WTC11 (cell line): ENCODE measurements at places on chromosomes 2 and 18. TPM values are rescaled to one million over a fixed set of nuclear protein-coding genes. Genes with fewer than 3 reads are reported as not detected.

DNA sequence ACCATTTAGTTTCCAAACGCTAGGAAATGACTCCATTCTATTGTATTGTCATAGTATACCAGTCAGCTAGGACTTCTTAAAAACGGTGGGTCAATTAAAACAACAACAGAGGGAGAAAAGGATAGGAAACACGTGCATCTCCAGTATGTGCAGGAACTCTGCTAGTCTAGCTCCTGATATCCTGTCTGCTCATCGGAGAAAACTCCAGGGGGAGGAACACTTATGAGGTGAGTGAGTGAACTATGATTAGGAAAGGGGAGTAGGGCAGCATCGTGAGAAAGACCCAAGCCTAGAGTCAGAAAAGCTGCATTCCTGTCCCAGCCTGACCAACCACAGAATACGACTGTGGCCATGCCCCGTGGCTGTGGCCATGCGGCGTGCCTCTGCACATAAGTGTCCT lies 34.2 kb downstream of the DTNB start:
- 0 out of 2 replicates have a peak overlapping the region, but pooled peaks have one; percentile 2 for H3K27ac ChIP-seq
- no peak for DNase-seq
- peaks cover 27% of the 10 kb centered on the region for H3K36me3 ChIP-seq
- H3K4me1 ChIP-seq = peaks cover 2% of the 10 kb centered on the region
- H3K27me3 ChIP-seq = no peaks in the 10 kb centered on the region

GRCh38 chr18:63157293-63158011 lies 162.1 kb downstream of the BCL2 start:
- H3K27ac ChIP-seq = no peak overlapping the region
- peaks cover 23% of the 10 kb centered on the region for H3K4me1 ChIP-seq
- H3K4me3 ChIP-seq = no peak overlapping the region
- no peaks in the 10 kb centered on the region for H3K36me3 ChIP-seq

GRCh38 chr2:3151153-3151918 lies 226.3 kb downstream of the EIPR1 start:
- H3K27me3 ChIP-seq = no peaks in the 10 kb centered on the region
- no peak for DNase-seq
- H3K4me1 ChIP-seq = 0 out of 2 replicates have a peak, but pooled peaks cover 3% of the 10 kb centered on the region
- no peak overlapping the region for H3K27ac ChIP-seq
- no peak overlapping the region for H3K4me3 ChIP-seq

DNA sequence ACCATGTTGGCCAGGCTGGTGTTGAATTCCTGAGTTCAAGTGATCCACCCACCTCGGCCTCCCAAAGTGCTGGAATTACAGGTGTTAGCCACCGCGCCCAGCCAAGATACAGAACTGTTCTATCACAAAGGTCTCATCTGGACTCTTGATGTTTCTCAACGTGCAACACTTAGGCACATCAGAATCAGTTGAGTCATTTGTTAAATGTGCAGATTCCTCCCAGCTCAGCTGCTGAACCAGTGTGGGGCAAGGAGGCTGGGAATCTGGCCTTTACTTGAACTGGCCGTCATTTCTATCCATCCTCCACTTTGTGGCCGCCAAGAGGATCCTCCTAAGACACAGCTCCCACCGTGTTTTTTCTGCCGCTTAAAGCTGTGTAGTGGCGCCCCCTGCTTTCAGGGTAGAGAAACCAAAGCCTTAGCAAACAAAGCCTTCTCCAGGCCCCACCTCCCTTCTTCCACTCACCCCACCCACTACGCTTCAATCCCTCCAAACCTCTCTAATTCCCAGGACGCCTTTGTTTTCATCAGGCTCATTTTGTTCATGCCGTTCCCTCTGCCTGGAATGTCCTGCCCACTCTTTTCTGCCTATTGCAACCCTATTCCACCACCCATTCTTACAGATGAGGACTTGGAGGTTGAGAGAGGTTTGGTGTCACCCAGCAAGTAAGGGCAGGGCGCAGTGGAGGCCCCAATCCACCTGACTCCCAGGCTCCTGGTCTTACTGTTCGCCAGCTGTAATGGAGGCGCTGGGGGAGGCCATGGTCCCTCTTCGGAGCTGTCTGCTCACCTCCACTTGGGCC lies 776 bp upstream of the SPEG start:
- peak overlapping the region; percentile 71 for H3K4me3 ChIP-seq
- 0 out of 2 replicates have a peak overlapping the region, but pooled peaks have one; percentile 33 for H3K27ac ChIP-seq
- peak; percentile 88 for DNase-seq
- peaks cover 15% of the 10 kb centered on the region for H3K27me3 ChIP-seq

DNA sequence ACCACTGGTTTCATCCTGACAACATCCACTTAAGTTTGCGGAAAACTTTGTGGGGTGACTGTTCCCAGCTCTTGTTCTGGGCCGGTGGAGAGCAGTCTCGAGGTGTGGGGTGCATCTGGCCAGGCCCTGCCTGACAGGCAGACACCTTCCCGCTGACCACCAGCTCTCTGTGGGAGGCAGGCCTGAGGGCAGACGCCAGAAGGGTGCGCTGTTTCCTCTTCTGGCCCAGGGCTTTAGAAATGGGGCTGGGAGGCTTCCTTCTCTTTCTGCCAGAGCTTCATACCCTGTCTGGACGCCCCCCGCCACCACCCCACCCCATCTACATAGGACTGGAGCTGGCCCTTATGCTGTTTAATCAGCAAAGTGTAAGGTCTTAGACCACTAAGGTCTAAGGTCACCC lies 263.8 kb downstream of the LOXHD1 start:
- DNase-seq = peak; percentile 82
- no peaks in the 10 kb centered on the region for H3K27me3 ChIP-seq
- no peaks in the 10 kb centered on the region for H3K36me3 ChIP-seq
- no peak overlapping the region for H3K27ac ChIP-seq
- H3K4me1 ChIP-seq = no peaks in the 10 kb centered on the region

- H3K36me3 ChIP-seq = no peaks in the 10 kb centered on the region; the same call in 1 of the 2 replicates
- DNase-seq = no peak
- peaks cover 16% of the 10 kb centered on the region for H3K4me1 ChIP-seq
- no peak overlapping the region for H3K4me3 ChIP-seq
These were observed 110.5 kb downstream of the PKP4 start for GRCh38 chr2:158567208-158567607.

MCM6 gene
- 87.0 to 107 TPM (median 88.1 TPM) in 3 replicates for total RNA-seq

GRCh38 chr2:119679846-119680245 lies 845 bp downstream of the TMEM177 start:
- peaks cover 49% of the 10 kb centered on the region for H3K4me1 ChIP-seq
- 0 out of 2 replicates have a peak overlapping the region, but pooled peaks have one; percentile 47 for H3K27ac ChIP-seq
- peaks cover 22% of the 10 kb centered on the region for H3K36me3 ChIP-seq
- no peaks in the 10 kb centered on the region; the same call in 1 of the 2 replicates for H3K27me3 ChIP-seq
- peak overlapping the region; percentile 87 for H3K4me3 ChIP-seq
- DNase-seq = no peak

DNA sequence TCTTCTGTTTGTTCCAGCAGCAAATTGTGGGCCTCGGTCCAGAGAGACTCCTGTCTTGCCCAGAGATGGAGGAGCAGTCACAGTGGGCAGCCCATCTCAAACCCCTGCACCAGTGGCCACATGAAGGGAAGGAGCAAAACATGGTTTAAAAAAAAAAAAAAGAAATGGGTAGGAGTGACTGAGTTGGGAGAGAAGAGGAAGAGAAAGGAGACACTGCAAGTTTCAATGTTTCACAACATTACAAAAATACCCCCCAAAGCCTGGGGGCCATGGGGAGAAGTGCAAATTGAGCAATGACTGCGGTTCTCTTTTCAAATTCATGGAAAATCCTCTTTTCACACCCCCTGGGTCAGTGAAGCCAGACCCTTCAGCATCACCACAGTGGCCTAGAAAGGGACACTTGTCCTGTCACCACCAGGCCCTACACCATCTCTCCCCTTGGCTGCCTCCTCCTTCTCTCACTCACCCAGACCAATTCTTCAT lies 117.1 kb downstream of the ZFP36L2 start:
- no peak overlapping the region for H3K27ac ChIP-seq
- peaks cover 2% of the 10 kb centered on the region for H3K27me3 ChIP-seq
- H3K4me1 ChIP-seq = peaks cover 11% of the 10 kb centered on the region; the same call in 1 of the 2 replicates
- H3K36me3 ChIP-seq = peaks cover 2% of the 10 kb centered on the region; the same call in 1 of the 2 replicates
- no peak for DNase-seq

DNA sequence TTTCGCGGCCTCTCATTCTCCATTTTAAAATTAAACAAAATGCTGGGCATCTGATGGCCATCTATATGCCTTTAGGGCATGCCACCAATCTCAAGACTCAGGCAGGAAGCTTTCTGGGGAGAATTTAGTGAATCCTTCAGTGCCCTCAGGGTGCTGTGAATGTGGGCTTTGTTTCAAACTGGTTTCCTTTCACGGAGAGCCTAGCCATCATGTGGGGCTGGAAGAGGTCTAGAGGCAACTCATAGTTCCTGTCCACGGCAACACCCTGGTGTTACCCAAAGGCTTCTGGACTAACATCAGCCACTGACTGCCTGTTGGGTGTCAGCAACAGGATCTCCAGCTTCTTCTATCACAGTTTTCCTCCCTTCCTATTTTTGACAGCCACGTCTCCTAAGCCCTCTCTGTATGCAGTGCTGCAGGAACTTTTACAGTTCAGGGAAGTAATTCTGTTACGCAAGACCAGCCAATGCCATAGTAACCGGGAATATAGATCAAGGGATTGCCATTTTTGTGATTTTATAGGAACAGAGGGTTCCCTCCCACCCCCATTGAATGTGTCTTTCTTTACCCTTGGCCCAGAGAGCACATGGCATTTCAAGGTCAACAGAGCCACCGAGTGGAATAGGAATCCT lies 7.9 kb upstream of the WDR33 start:
- H3K27me3 ChIP-seq = peaks cover 41% of the 10 kb centered on the region
- no peak overlapping the region for H3K4me3 ChIP-seq
- H3K27ac ChIP-seq = no peak overlapping the region
- H3K36me3 ChIP-seq = peaks cover 42% of the 10 kb centered on the region
- no peak for DNase-seq

DNA sequence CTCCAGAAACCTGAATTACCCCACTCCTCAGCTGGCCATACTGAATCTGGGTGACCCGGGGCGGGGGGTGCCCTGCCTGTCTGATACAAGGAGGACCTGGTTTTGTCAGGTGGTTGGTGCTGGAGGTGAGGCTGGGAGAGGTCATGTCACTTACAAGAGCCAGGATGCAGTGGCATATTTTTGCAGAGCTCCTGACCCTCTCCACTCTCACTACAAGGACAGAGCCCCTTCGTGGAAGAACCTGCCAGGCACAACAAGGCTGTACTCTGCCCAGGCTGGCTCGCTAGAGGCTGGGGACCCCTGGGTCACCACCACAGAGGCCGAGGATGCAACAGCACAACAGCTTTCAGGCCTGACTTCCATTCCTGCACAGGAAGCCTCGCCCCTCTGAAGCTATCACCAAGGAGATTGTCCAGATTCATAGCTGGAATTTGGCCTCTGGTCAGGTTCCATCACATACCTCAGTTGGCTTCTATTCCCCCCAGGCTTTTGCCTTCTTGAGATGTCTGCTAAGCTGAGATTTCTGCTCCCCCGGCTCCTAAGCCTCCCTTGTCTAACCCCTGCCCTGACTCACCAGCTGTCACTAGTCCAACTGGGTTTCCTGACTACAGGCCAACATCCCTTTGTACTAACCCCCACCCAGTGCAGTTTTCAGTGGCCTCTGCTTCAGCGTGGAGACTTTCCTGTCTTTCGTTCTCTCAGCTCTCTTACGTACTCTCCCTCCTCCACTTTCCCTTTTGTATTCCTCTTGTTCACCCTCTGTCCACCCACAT lies 132.5 kb upstream of the EPAS1 start:
- H3K4me1 ChIP-seq = peaks cover 22% of the 10 kb centered on the region
- no peaks in the 10 kb centered on the region for H3K36me3 ChIP-seq
- DNase-seq = no peak
- H3K4me3 ChIP-seq = no peak overlapping the region
- H3K27ac ChIP-seq = no peak overlapping the region

RRM2 gene
- 119 to 129 TPM (median 126 TPM) in 3 replicates for total RNA-seq

GRCh38 chr2:73225513-73226360 lies 7.3 kb downstream of the PRADC1 start:
- no peak overlapping the region for H3K4me3 ChIP-seq
- H3K36me3 ChIP-seq = peaks cover 21% of the 10 kb centered on the region
- no peaks in the 10 kb centered on the region for H3K27me3 ChIP-seq
- no peak for DNase-seq

- H3K36me3 ChIP-seq = no peaks in the 10 kb centered on the region
- H3K27ac ChIP-seq = peak overlapping the region; percentile 98
- H3K4me3 ChIP-seq = peak overlapping the region; percentile 98
- H3K27me3 ChIP-seq = no peaks in the 10 kb centered on the region
- DNase-seq = no peak
These were observed 1.5 kb downstream of the TTC32 start for GRCh38 chr2:19899985-19900930.

DNA sequence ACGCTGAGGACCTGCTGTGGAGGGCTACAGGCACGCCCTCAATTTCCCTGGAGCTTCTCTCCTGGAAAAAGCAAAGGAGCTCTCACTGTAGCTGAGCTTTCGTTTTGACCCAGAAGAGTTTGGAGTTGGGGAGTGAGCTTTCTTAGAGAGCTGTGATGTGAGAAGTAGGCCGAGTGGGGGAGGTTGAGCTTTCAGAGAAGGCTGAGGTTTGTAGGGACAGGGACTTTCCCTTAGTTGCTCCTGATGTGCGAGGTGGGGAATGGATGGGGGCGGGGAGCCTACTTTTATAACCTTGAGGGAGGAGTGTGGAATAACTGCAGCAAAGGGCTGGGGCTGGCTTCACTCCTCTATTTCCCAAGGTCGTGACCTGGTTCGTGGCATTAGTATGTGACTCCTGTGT lies 47.1 kb downstream of the ZNF532 start:
- H3K4me1 ChIP-seq = peaks cover 90% of the 10 kb centered on the region
- peak overlapping the region; percentile 62 for H3K27ac ChIP-seq
- H3K36me3 ChIP-seq = peaks cover 8% of the 10 kb centered on the region
- DNase-seq = no peak

DNA sequence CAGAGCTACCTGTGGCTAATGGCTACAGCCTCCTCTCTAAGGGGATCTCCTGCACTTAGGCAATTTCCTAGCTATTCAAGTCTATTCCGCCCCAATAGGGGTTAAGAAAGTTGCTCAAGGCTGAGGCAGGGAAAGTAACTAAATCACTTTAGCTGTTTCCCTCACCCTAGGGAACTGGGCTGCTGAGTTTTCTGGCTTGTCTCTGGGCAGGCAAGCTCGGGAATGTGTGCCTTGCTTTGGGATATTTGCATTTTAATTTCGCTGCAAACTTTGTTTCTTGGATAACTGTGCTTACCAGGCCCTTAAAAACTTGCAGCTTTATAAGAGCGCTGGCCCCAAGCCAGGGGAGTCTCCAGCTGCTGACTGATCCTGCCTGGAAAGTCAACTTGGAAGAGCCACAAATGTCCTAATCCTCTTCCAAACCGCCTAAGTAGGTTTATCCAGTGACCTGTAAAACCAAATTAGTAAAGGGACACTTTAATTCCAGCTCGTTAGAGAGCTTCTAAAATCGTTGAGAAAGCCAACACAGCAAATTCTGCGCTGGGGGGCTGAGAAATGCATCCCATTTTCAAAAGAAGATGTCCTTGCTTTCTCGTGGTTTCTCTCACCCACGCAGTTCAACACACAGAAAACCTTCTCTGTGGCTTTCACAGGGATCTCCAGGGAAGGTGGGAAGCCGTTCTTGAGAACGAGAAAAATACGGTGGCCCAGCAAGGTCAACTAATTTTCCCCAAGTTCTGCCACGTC lies 59.5 kb upstream of the SP3 start:
- H3K4me3 ChIP-seq = peak overlapping the region; percentile 18; the same call in 1 of the 2 replicates
- H3K4me1 ChIP-seq = peaks cover 49% of the 10 kb centered on the region
- peak overlapping the region; percentile 95 for H3K27ac ChIP-seq
- DNase-seq = no peak
- no peaks in the 10 kb centered on the region for H3K36me3 ChIP-seq
- H3K27me3 ChIP-seq = no peaks in the 10 kb centered on the region

FIGN gene
- total RNA-seq = 19.4 to 23.8 TPM (median 23.1 TPM) in 3 replicates
